ENCODE measurements at places on chromosomes 11 and 22.

GRCh38 chr11:15824060-15824459 lies 532.3 kb downstream of the SOX6 start:
- no peak for DNase-seq

- peak; percentile 27 for DNase-seq
Observed at GRCh38 chr11:68968306-68969250, 12.2 kb downstream of the MRGPRD start.

DNA sequence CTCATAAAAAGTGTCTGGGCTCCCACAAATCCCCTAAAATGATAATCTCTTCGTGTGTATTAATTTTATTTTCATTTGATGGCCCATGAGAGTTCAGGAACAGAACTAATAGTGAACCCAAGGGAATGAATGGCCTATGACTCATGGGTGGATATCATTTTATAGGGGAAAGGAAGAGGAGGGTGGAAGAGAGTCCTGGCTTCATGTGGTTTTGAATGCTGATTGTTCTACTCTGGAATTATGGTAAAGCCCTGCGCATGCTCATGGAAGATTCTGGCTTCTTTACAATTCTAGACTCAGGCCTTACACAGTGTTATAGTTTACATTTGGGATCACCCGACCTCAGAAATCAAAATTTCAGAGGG lies 35.2 kb downstream of the MAML2 start:
- DNase-seq = no peak

DNA sequence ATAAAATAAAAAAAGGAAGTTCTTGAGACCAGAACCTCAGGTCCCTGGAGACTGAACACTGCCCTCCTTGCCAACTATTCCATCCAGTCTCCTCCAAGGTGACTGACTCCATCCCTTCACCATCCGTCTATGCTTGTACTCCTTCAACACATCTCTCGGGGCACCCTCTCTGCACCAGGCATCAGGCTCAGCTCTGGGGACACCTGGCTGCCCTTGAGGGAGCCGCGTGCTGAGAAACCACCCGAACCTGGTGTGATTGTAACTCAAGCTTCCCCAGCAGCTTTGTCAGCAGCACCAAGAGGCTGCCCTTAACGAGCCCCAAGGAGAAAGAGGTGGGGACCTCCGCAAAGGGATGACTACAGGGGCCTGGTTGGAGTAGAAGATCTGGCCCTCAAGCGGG lies 1.7 kb downstream of the PTPN5 start:
- DNase-seq = no peak

- no peak for DNase-seq
Observed at GRCh38 chr11:19366992-19367709, 126.4 kb upstream of the E2F8 start.

Measured in activated effector memory CD4-positive, alpha-beta T cell treated with anti-CD3 and anti-CD28 coated beads, Interleukin-2, amount 50 U/mL, for 16 hours (primary cell).